ENCODE measurements at places on chromosomes 7 and 10.

- DNase-seq: no peak
Measured at GRCh38 chr7:15368653-15369052, 193.2 kb downstream of the AGMO start.

DNA sequence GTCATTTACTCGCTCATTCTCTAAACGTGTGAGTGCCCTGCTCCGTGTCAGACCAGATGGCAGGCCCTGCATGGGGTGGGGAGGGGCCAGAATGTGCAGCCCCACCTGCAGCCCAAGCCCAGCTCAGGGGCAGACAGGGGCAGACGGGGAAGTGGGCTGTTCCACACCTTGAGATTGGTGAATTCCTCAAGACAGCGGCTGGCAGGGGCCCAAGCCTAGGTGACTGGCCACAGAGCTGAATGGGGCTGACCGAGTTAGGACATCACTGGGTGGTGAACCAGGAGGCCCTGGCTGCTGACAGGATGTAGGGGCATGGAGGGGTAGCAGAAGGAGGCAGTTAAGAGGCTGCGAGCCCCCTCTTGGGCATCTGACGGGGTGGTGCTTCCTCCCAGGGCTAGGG, 79.1 kb downstream of the MGMT start:
- DNase-seq: no peak

GRCh38 chr7:116970238-116970910, 17.1 kb downstream of the ST7 start:
- DNase-seq: peak; percentile 60

DNA sequence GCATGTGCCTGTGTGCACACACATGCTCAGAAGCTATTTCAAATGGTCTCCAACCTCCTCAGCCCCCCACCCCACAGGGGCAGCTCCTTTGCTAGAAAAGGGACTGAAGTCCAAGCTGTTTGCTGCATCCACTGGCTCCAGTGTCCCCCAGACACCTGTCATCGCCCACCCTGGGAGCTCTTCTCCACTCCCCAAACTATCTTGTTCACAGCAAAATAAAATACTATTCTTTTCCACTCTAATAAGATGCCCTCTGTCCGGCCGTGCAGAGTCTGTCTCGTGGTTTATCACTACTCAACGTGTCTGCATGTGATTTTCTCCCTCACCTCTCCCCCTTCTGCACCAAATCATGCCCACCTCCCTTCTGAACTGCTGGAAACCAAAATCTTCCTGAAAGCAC, 25.6 kb downstream of the HIPK2 start:
- DNase-seq: no peak

GRCh38 chr7:39353615-39354376, 212.4 kb upstream of the YAE1 start:
- DNase-seq: no peak

- no peak for DNase-seq
Measured at GRCh38 chr7:17401791-17402627, 103.6 kb downstream of the AHR start.

DNA sequence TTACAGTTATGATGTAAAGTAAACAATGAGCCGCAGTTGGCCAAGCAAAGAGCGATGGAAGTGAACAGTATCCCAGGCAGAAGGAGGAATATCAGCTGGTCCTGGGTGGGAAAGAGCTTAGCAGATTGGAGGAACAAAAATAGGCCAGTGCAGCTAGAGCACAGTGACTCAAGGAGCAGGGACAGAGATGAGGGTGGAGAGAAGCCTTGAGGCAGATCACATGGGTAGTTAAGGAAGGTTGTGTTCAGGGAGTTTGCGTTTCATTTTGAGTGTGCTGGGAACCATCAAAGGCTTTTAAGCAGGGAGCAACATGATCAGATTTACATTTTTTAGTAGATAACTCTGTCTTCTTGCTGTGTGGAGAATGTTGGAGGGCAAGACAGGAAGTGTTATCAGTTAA, 113.6 kb downstream of the OAT start:
- no peak for DNase-seq

GRCh38 chr7:157019718-157020451, 9.4 kb upstream of the MNX1 start:
- no peak for DNase-seq

DNA sequence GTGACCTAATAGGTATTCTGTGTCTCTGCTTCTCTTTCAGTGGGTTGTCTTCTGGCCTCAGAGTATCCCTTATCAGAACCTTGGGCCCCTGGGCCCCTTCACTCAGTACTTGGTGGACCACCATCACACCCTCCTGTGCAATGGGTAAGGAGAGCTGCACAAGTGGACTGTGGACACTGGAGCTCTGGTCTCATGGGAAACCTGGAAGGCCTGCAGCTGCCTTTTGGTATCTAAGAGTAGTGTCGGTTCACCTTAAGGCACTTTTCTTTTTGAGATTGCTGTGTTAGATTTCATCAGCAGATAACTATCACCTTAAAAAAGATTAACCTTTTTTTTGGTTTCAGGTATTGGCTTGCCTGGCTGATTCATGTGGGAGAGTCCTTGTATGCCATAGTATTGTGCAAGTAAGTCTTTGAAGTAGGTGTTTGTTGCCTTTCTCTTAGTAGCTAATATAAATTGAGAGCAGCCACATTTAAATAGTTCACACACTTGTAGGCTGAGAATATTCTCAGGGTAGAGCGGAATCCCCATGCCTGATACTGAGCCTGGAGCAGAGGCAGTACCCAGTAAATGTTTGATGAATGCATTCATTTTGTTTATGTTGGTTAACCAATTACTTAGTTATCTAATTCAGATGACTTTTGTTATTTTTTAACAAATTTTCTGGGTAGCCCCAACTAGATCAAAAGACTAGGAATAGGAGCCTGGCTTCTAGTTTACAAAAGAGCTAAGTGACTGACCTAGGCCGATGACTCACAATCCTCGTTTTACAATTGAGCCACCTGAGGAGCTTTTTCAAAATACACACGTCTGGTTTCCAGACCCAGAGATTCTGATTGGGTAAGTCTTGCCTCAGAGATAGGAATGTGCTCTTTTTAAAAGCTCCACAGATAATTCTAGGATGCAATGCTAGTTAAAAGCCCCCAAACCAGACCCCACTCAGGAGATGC, 3.6 kb downstream of the TMEM254 start:
- no peak for DNase-seq

- peak; percentile 38 for DNase-seq
Measured at GRCh38 chr10:116444527-116445142, 17.0 kb downstream of the PNLIPRP3 start.

- DNase-seq: peak; percentile 57
Measured at GRCh38 chr7:20030915-20031362, 186.2 kb downstream of the MACC1 start.

- peak; percentile 90 for DNase-seq
Measured at GRCh38 chr10:29734962-29735627, 100.3 kb upstream of the SVIL start.

DNA sequence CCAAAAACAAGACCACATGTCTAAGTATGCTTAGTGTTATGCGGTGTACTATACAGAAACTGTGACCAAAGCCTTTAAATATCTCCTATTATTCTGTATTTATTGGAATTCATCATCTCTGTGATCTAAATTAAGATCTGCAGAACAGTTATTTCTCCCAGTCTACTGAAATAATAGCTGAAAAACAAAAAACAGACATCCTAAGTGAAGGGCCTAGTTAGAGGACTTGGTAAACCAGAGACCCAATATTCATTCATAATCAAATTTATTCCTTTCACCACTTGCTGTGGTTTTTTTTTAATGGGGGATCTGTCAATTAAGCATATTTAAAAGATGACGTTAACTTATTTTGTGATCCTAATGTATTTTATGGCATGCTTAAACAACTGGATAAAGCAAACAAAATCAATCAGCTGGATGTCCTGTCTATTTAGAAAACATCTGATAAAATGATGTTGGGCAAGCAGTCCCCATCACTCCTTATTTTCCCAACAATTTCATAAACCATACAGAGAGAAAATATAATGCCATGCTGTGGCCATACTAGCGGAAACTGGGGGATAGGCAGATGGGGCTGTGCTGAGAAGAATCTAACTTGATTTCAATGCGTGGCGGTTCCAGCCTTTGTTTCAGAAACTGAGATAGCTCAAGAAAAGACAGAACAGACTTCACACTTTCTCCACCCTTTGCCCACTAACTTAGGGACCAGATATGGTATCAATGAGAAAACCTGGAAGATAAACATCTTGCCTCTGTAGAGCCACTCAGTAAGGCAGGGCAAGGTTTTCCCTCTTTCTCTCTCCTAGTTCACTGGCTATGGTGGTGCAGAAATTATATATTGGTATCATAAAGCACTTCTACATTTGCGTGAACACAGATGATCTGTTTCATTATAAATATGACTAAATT, 32.9 kb downstream of the ICA1 start:
- no peak for DNase-seq

DNA sequence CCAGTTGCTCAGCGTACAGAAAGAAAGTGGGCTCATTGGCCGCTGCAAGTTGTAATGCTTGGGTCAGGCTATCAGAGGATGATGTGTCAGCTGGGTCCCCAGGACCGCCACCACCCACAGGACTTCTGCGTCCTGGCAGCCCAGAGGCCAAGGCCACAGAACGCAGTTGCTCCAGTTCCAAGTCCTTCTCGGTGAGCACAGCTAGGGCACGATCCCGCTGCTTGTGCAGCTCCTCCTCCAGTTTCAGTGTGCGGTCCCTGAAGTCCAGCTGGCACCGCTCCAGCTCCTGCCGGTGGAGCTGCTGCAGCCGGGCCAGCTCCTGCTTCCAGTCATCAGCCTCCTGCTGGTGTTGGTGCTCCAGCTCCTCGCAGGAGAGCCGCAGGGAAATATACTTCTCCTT, 3.0 kb downstream of the GCC1 start:
- DNase-seq: no peak

GRCh38 chr7:15323550-15323949, 238.3 kb downstream of the AGMO start:
- DNase-seq: no peak

GRCh38 chr7:22113041-22113440, 167.3 kb upstream of the CDCA7L start:
- DNase-seq: no peak

GRCh38 chr7:65287023-65287422, 86.6 kb upstream of the ZNF92 start:
- no peak for DNase-seq

DNA sequence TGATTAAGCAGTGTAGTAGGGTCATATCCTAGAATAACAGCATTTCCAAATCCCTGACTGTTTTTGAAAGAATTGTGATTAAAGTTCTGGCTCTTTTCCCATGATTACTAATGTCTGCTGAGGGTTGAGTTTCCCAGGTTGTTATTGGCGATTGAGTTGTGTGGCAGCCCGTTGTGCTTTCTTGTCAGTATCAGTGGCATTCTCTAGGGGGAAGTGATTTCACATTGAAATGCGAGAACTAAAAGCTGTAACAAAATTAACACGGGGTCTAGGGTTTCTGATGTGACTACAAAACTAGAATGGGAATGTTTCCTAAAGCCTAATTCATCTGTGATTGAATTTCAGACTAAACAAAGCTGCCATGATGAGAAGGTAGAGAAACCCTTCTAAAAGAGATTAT, 349.4 kb downstream of the EXOC4 start:
- DNase-seq: no peak

- DNase-seq: no peak
Measured at GRCh38 chr10:125370578-125370977, 210.2 kb upstream of the CTBP2 start.

DNA sequence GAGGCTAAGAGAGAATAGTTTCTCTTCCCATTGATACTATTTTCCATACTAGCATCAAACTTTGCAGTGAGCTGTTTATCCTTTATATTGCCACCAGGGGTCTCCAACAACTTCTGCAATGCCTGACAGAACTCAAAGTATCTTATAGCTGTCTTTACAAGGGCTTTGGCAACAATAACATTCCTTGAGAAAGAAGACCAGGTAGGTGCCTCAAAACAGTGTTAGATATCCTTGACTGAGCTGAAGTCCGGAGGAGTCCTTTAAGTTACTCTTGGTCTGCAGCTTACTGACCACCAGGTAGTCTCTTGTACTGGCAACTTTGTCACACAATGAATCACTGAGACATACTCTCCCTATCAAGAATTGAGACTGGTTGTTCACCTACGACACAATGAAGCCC, 30.0 kb upstream of the TES start:
- DNase-seq: peak; percentile 56

DNA sequence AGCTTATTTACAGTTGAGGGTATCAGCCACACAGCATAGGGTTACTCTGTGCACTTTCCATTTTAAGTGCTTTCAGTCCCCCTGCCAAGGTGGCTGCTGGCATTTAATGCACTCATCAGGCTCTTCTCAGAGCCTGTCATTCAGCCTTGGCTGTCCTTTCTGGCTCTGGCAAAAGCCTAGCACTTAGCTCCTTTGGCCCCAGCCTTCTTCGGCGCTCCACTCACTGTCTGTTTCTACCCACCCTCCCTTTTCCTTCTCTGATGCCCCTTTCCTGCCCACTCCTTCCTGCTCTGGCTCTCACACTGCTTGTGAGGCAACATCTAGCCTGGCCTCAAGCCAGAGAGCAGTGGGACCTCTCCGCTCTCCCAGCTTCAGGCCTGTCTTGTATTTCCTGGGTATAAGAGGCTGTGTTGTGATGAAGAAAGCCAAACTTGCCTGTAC, 60.2 kb downstream of the WIPF3 start:
- peak; percentile 85 for DNase-seq

DNA sequence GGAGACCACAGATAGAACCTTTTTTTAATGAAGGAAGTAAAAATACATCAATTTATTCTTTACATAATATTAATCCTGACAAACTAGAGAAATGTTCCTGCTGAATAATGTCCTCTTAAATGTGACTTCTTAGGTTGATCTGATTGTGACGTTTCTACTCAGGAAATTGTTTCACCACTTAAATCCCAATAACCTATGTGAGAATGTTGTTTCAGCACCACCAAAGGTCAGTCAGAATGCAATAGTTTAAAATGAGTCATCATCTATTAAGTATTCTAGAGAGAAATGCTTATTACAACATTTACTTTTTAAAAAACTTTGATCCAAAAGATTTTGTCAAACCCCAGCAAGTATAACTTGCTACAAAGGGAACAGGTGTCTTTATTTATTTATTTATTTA, 155.4 kb upstream of the CACNA2D1 start:
- peak; percentile 27 for DNase-seq

- no peak for DNase-seq
Measured at GRCh38 chr7:141586878-141587277, 35.7 kb downstream of the AGK start.

GRCh38 chr7:21916629-21917028, 29.1 kb downstream of the CDCA7L start:
- DNase-seq: no peak

GRCh38 chr7:127041689-127042452, 210.9 kb downstream of the GRM8 start:
- DNase-seq: no peak

GRCh38 chr10:72009425-72010081, 45.4 kb downstream of the CHST3 start:
- no peak for DNase-seq

- DNase-seq: no peak
Measured at GRCh38 chr7:138223402-138223879, 147.2 kb downstream of the AKR1D1 start.

GRCh38 chr10:100930368-100930767, 17.6 kb downstream of the SLF2 start:
- DNase-seq: no peak

DNA sequence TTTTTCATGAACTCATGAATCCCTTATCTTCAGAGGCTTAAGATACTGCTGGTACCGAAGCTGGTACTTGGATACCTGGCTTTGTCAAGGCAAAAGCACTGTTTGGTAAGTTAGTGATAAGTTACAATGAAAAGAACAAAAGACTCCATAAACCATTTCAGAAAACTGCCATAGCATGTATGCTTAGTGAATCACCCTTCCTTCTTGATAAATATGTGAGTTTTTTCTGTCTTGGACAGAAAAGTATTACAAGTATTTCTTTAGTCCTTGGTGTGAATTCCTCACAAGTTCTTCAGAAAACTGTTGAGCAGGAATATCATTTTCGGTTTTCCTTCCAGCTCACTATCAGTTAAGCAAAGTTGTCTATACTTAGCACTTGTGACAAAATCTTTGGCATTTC, 25.6 kb downstream of the PUS7 start:
- DNase-seq: no peak
